Activated CD4-positive, CD25-positive, alpha-beta regulatory T cell treated with anti-CD3 and anti-CD28 coated beads, Interleukin-2, amount 50 U/mL, for 16 hours (primary cell): ENCODE measurements at places on chromosomes 2 and 18.

DNA sequence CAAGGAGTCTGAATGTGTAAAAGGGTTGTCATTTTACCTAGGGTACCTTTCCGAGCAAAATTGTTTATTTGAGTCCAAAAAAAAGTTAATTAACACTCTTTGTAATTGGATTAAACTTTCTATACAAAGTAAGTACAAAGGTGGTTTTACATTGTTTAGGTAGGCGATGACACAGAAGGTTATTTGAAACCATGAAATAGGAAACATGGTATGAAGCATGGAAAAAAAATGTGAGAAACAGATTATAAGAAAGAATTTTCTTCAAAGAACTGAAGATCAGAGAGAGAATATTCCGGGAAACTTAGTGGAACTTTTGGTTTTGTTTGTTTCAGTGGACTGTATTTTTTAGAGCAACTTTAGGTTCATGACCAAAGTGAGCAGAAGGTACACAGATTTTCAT is 32.7 kb downstream of the CARF start:
- no peak for DNase-seq

DNA sequence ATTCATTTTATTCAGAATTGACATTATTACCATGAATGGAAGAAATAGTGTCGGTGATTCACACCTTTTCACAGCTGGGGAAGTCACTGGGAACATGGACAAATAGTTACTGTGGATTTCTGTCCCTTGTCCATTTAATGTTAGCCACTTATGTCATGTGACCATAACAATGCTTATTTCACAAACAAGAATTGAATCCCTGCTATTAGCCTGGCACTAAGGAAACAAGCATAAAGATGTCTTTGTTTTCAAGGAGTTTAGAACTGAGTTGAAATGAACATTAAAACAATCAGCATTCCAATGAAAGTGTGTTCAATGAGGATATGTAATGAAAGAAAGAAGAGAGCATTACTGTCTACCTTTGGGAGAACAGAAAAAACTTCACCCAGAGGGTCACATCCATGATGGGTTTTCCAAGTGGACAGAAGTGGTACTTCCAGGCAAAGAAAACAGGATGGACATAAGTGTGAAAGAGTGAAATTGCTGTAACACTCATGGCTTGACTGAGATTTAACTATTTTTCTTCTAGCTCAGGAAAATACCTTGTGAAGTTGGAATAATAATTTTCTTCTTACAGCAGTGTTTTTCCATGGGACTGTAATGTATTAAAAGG is 324.5 kb upstream of the UBE2E3 start:
- no peak for DNase-seq

- no peak for DNase-seq
Measured at GRCh38 chr2:70851704-70852103, 16.1 kb upstream of the CD207 start.

GRCh38 chr2:233115741-233116140 is 55.6 kb downstream of the INPP5D start:
- no peak for DNase-seq

- no peak for DNase-seq
Measured at GRCh38 chr2:224272237-224272910, 129.5 kb downstream of the FAM124B start.

- no peak for DNase-seq
Measured at GRCh38 chr18:54964741-54965140, 5.5 kb upstream of the CCDC68 start.

DNA sequence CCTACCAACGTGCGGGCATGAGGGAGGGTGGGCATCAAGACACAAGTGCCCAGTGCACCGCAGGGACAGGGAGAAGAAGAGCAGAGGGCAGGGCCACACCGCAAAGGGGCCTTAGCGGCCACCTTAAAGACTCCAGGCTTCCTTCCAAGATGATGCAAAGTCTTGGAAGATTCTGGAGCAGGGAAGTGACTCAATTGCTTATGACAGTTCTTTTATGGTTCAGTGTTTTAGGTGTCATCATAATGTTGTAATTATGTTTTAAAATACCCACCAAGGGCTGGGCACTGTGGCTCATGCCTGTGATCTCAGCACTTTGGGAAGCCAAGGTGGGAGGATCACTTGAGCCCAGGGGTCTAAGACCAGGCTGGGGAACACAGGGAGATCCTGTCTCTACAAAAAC is 44.5 kb upstream of the SEMA4C start:
- no peak for DNase-seq

- no peak for DNase-seq
Measured at GRCh38 chr2:41903474-41904135, 144.2 kb upstream of the PKDCC start.

GRCh38 chr18:48339692-48340091 is 69.5 kb downstream of the ZBTB7C start:
- DNase-seq: no peak

GRCh38 chr18:12531749-12532148 is 124.0 kb downstream of the PRELID3A start:
- DNase-seq: no peak

DNA sequence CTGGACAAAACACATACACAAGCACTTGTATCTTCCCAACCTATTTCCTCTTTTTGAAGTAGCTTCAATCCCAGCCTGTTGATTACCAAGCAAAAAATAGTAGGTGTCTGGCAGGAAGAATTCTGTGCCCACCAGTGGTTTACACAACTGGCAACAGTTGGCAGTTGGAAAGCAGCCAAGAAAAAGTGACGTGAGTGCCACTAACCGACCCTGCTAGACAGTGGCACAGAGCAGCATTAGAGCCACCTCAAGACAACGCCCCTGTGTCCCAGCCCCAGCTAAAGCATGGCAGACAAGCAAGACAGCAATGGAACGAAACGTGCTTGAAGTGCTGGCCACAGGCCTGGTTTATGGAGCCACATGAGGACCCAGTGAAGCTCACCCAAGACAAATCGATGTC is 379.6 kb downstream of the FBXO15 start:
- no peak for DNase-seq

DNA sequence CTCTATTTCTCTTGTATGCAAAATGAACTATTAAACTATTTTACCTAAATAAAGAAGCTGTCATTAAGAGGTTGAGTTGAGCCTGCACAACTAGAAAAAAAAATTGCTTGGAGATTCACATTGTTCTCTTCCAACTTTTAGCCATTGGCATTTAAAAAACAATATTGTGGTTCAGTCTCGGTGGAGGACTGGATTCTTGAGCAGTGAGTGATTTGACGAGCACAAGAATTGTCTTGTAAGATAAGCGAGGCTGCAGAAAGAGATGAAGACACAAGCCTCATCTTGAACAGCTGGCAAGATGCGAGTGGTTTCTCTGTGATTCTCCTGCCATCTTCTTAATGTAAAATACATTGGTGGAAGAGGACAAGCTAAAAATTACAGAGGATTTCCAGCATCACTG is 67.0 kb downstream of the GALR1 start:
- DNase-seq: no peak

DNA sequence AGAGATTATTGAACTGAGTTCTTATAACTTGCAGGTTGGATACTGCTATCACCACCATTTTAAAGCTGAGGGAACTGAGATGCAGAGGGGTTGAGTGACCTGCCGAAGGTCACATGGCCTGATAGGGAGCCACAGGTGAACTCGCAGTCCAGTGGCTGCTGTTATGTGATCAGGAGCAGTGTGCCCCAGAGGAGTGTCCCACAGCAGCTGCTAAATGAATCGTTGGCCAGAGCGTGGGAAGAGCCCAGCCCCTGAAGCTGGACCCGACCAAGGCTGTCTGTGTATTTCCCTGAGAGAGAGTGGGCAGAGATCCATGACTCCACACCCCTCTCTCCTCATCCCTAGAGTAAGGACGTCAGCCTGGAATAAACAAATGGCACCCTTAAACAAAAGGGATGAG is 26.7 kb upstream of the PRLH start:
- no peak for DNase-seq

- no peak for DNase-seq
Measured at GRCh38 chr18:61607867-61608266, 274.6 kb downstream of the CDH20 start.

GRCh38 chr2:25615386-25615785 is 58.0 kb downstream of the DTNB start:
- DNase-seq: no peak

DNA sequence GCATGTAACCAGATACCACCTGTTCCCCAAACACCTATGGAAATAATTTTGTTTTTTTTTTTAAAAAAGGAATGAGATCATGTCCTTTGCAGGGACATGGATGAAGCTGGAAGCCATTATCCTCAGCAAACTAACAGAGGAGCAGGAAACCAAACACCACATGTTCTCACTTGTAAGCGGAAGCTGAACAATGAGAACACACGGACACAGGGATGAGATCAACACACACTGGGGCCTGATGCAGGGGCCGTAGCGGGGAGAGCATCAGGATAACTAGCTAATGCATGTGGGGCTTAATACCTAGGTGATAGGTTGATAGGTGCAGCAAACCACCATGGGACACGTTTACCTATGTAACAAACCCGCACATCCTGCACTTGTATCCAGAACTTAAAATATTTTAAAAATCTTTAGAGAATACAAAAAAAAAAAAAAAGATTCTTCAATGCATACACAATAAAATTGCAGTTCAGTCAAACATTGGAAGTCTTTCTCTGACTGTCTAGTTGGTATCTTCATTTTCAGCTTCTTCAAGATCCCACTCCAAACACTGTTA is 11.6 kb upstream of the CASP10 start:
- no peak for DNase-seq

DNA sequence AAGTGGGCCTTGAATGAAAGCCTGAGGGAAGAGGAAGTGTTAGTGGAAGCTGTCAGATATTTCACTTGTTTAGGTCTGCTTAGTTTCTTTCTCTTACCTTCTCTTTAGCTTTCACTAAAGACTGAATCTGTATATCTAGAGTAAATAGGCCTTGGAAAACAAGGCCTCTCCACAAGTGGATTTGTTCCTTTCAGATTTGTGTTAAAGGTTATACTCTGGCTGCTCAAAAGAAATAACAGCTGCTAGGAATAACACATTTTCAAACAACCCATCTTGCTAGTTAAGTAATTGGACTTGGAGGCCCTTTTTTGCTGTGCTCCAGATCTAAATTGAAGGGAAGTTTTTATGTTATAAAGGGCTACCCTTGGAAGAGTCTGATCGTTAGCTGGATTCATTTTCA is 236.3 kb downstream of the KIAA1328 start:
- DNase-seq: no peak

DNA sequence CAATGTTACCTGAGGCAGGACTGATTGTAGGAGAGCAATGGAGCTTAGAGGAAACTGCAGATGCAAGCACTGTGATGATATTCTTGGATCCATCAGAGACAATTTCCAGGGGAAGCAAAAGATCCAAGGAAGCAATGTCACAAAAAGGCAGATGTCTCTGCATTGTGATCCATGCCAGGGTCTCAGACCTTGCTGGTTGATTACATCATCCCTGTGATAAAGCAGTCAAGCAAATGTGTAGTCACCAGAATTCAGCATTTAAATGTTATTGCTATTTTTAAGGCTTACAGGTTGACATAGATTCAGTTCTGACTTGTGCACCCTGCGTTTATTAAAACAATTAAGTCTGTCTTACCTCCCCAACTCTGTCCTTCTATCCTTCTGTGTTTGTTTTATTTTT is 56.8 kb upstream of the CCDC85A start:
- DNase-seq: no peak

- no peak for DNase-seq
Measured at GRCh38 chr18:74414953-74415515, 42.1 kb downstream of the DIPK1C start.

- no peak for DNase-seq
Measured at GRCh38 chr2:23330214-23330613, 54.8 kb upstream of the KLHL29 start.

GRCh38 chr2:195574312-195574711 is 82.7 kb upstream of the SLC39A10 start:
- DNase-seq: no peak

DNA sequence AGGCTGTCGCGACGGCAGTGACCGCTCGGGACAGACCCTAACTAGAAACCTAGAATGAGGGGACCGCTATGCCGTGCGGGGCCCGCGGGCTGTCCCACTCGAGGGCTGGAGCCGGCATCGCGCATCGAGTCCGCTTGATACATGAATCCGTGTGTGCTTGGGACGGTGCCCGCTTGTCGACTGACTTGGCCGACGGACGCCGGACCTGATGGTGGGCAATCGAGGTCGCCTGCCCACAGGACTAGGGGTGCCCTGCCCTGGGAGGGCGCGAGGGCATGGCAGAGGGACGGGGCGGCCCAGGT is 749 bp upstream of the PTMA start:
- peak; percentile 30 for DNase-seq

DNA sequence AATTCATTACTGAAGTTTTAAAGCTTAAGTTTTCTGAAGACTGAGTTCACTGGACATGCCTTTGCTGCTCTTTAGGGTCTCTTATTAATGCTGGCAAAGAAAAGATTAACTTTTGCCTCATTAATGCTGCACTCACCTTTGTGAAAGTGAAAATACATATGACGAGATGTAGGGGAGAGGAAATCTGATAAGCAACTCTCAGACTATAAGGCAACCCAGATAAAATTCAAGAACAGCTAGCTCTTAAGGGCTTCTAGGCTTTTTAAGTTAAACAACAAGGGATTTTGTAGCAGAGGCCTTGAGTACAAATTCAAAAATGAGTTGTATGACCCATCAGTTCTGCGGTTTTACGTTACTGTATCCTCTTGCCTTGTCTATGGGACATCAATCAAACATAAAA is 143.7 kb downstream of the USP34 start:
- no peak for DNase-seq

DNA sequence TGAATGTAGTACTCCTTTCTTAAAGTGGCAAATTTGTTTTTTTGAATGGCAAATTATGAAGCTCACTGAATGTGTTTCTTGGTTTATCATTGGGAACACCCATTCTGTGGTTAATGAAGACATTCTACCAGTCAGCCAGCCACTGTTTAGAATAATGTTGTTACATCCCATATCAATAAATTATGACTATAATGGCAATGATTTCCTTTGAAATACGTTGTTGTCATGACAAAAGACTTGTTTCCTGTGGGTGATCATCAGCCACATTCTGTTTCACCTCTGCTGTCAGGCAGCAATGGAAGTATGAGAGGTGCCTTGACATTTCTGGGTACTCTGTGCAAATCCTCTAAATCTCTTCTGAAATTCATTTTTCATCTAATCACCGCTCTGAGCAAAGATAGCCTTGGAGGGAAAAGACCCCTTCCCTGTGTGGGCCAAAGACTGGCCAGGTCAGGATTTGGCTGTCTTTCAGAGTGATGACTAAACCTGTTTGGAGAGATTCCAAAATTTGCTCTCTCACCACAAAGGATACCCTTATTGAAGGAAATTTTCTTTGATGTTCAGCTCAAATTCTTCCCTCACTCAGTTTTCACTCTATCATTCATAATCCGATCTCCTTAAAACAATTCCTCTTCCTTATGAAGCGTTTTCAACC is 869.2 kb downstream of the BCL11A start:
- no peak for DNase-seq

GRCh38 chr2:96664366-96664925 is 21.9 kb downstream of the FER1L5 start:
- DNase-seq: no peak
